GM19239 (cell line): ENCODE measurements at places on chromosomes 12 and 14.

GRCh38 chr12:26853303-26854030 is 20.5 kb upstream of the ITPR2 start:
- DNase-seq, result peak; percentile 47

GRCh38 chr12:52580496-52580895 is 6.9 kb upstream of the KRT74 start:
- no peak for DNase-seq

DNA sequence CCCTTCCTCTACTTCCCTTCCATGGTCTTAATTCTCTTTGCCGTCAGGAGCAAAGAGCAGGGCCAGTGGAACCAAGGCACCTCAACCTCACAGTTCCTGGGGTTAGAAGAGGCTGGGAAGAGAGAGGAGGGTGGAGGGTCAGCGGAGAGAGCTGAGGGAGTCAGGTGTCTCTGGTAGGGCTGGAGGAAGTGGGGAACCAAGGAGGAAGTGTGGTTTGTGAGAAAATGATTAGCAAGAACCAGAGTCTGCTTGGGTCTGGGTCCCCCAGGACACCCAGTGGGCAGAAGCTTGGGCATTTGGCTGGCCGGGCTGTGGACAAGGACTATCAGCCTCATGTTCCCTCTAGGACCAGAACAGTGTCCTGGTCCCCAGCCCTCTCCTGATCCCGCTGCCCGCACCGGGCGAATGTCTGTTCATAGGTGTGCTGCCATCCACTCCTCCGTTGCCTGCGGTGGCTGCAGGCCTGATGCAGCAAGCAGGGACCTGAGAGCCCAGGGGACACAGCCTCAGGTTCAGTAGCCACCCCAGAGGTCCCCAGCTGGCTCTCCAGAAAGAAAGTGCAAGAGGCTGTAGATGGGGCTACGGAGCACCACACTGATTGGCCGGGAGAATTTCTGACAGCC is 2.3 kb downstream of the HOXC12 start:
- no peak for DNase-seq

GRCh38 chr12:94841177-94841576 is 162.3 kb downstream of the NDUFA12 start:
- no peak for DNase-seq

- DNase-seq, result no peak
These were observed 1318.4 kb downstream of the TMEM121 start for GRCh38 chr14:106844608-106845285.

DNA sequence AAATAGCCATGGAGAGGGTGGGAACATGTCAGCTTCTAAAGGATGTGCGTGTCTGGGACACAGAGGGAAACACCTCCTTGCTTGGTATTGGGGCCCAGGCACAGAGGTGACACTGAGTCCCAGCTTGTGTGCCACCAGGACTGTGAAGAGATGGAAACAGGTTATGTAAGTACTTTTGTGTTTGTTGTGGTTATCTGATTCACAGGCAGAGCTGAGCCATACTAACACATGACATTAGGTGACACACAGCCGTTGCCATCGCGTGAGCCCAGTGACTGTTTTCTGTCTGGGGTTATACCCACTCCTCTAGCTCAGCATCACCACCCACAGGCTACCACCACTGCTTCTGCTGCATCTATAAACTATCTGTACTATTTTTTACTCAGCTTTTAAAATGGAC is 12.1 kb upstream of the FLVCR2 start:
- DNase-seq, result no peak

DNA sequence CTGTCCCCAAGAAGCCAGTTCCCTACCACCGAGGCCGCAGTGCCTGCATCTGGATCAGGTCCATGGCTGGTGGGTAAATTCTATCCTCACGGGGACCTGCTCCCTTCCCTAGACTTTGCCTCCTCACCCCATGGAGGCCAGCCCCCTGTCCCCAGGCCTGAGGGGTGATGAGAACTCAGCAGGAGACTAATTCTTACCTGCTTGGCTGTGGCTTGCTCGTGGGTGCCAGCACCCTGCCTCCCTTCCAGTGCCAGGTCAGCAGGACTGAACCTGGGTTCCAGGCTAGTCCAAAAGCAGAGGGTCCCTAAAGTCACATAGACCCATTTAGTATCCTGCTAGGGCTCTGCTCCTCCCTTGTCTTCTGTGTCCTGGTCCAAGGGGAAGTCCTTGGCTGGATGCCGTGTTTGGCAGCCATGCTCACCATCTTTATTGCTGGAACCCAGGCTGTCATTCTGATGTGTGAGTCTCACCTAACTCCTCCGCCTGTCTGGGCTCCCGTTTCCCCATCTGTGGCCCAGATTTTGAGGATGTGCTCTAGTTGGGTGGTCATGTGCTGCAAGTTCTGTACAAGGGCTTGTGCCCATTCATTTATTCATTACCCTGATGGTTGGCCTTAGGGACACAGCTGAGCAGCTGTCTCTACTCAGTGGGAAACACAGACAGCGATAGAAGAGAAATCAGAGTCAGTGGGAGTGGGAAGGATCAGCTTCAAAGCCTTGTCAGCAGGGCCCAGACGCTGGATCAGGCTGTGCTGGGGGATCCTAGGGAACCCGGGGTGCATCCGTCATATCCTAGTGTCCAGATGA is 949 bp downstream of the PLBD2 start:
- no peak for DNase-seq

- DNase-seq, result no peak
These were observed 12.3 kb downstream of the FIGNL2 start for GRCh38 chr12:51836041-51836826.

- no peak for DNase-seq
These were observed 4.9 kb downstream of the SLC6A13 start for GRCh38 chr12:257521-258321.

DNA sequence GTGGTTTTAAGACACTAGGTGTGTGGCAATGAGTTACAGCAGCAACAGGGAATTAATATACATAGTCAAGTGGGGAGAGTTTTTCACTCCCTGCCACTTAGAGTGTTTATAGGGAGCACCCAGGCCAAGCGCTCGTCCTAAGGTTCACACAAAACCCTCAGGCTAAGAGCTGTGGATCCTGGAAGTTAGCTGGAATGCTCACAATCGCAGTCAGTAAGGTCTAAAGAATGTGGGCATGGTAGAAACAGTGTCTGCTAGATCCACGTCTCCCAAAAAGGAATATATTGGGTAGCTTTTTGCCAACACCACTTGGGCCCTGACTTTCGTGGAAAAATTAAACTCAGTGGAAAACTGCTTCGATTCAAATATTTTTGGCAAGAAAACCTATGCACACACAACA is 36.6 kb downstream of the STAB2 start:
- no peak for DNase-seq

- DNase-seq, result no peak
These were observed 27.1 kb upstream of the CDK17 start for GRCh38 chr12:96427269-96427729.

DNA sequence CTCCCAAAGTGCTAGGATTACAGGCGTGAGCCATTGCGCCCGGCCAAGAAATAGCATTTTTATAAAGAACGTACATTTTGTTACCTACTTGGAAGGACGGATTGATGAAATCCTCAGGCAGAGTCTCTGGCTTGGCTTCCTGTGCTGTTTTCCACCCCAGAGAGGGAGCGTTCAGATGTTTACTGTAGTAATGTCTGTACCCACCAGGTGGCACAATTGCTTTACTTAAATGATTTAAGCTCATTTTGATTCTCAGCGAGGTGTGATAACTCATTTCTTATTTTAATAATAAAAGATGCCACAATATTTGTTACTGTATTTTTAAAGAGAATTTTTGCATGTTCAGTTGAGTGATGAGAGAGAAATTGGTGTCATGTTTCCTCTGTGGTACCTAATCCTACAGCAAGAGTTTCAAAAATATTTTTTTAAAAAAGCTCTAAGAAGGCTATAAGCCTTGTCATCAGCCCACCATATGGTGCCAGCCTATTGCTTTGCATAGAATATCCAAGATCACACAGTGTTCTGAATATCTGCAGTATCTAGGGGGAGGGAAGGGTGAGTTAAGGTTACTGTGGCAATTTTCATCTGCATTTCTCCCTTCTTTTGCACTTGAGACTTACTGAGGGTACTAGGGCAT is 82.6 kb upstream of the TRAF3 start:
- peak; percentile 51 for DNase-seq

DNA sequence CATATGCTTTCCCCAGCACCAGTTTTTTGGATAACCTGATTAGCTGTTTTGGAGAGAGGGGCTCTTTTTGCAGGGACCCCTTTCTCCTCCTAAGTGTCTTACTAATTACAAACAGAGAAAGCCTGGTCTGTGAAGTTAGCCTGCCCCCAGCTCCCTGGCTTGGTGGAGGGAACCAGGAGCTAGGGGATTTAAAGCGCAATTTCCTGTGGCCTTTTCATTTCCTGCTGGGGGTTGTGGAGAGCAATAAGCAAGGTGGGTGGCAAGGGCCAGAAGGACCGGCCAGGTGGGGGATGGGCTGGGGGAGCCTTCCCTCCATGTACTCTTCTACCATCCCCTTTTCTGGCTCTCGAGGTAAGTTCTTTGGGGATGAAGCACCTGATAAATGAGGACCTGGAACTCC is 4.1 kb upstream of the CISTR start:
- DNase-seq, result no peak

GRCh38 chr14:101252443-101253214 is 308.7 kb upstream of the DIO3 start:
- no peak for DNase-seq

GRCh38 chr12:31331242-31331641 is 5.3 kb upstream of the SINHCAF start:
- no peak for DNase-seq

GRCh38 chr14:55710506-55711041 is 130.6 kb downstream of the KTN1 start:
- DNase-seq, result no peak

GRCh38 chr12:13587721-13588390 is 391.3 kb downstream of the EMP1 start:
- no peak for DNase-seq

DNA sequence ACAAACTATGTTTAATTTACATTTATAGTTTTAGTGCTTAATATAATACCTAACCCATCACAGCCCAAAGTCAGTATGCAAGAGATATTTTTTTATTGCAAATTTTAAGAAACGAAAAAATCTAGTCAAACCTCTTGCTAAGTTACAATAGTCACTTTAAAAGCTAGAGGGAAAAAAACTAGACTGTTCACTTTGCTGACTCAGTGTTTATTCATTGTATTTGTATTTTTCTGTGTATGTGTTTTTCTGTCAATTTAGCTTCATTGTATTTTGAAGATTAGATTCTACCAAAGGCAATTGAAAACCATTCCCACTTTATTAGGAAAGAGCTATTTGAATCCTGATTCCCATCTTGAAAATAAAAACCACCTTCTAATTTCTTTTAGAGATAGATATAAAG is 891.5 kb downstream of the SLC16A7 start:
- no peak for DNase-seq

DNA sequence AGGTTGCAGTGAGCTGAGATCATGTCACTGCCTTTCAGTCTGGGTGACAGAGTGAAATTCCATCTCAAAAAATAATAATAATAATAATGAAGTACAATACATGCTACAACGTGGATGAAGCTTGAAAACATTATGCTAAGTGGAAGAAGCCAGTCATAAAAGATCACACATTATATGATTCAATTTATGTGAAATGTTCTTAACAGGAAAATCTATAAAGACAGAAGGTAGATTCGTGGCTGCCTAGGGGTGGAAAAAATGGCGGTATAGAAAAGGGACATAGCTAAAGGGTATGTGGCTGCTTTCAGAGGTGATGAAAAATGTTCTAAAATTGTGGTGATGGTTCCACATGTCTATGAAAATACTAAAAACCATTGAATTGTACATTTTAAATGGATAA is 41.0 kb upstream of the AMIGO2 start:
- DNase-seq, result no peak

GRCh38 chr12:65492998-65493912 is 214.8 kb downstream of the MSRB3 start:
- no peak for DNase-seq

DNA sequence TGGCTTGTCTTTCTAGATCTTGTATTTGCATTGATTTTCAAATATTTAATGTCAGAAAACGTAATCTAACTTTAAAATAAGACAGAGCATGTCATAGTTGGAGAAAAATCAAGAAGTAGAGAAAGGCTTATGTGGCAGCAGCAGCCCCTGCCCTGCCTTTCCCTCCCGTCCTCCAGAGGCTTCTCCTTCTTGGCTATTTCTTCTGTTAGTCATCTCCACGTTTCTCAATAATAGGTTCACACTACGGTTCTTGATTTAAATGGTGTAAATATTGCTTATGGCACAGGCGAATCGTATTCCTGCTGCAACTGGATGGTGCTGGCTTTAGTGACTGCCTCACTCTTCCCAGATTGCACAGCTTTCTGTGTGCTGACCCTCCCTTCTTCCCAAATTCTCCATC is 42.8 kb downstream of the SLC8B1 start:
- no peak for DNase-seq

GRCh38 chr14:50082308-50082742 is 34.0 kb downstream of the VCPKMT start:
- DNase-seq, result no peak

GRCh38 chr12:11856971-11857370 is 207.5 kb downstream of the ETV6 start:
- DNase-seq, result no peak

- no peak for DNase-seq
These were observed 83.4 kb downstream of the GTF2A1 start for GRCh38 chr14:81137316-81137715.

DNA sequence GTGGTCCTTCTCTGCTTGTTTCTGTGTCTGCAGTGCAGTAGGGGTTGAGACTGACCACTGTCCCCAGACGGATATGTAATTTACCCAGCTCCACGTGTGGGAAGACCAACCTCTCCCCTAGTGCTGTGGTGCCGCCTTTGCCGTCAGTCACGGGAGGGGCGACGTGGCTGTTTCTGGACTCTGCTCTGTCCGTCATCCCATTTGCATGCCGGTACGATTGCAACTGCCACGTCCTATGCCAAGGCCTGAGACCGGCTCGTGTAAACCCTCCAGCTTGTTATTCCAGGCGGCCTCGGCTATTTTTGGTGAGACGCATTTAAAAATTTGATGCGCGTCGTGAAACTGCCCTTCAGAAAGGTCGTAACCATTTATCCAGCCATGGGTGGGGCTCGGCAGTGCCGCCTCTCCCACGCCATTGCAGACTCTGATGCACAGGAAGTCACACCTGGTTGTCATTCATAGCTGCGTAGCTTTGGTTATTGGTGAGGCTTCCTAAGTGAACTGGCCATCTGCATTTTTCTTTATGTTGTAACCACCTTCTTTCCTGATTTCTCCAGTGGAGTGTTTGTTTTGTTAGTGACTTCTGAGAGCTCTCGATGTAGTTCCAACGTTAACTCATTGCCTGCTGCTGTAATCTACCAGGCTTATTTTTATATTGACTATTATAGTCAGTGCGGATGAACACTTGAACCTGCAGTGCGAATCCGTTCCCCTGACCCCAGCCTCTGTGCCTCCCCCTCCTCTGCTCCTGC is 75.1 kb downstream of the ADGRD1 start:
- no peak for DNase-seq

GRCh38 chr12:89597770-89598169 is 71.9 kb upstream of the POC1B start:
- no peak for DNase-seq
